GM04504 (cell line): ENCODE measurements at places on chromosomes 1 and 21.

DNA sequence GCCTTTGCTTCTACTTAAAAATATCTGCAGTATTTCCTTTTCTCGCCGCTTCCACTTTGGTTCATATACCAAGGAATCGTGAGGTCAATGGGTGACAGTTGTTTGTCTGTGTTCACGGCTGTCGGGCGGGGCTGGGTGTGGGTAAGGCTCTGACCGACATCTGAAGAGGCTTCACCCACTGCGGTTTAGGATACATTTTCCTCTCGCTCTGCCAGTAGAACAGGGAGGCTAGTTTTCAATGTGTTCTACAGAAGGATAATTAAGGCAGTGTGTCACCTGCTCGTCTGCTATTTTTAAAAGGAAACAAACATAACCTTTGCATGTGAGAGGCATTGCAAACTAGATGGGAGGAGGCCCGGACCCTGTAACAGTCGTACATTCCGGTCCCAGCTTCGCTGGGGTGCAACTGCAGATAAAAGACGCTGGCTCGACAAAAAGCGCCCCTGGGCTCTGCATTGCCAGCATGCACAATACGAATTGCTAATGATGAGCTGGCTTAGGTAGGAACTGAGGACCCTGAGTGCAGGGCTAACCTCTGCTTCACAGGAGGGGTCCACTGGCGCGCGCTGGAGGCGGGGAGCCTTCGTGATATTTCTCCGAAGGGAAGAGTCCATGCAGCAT is 8.5 kb upstream of the ERG start:
- no peak for DNase-seq

DNA sequence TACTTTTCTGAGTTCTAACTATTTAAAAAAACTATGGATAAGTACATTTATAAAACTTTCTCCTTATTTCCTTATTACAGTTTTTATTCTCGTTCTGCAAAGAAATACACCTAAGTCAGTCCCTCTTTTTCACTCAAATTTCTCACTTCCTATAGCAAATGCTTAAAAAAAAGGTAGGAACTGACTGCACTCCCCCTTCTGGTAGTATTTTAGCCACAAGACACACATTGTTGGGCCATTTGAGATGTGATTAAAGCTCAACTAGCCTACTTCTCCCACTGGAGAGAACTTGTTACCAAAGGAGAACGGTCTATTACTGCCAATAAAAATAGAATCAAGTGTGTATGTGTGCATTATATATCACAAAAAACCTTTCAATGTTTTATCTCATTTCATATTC is 521.9 kb upstream of the PRMT6 start:
- no peak for DNase-seq

DNA sequence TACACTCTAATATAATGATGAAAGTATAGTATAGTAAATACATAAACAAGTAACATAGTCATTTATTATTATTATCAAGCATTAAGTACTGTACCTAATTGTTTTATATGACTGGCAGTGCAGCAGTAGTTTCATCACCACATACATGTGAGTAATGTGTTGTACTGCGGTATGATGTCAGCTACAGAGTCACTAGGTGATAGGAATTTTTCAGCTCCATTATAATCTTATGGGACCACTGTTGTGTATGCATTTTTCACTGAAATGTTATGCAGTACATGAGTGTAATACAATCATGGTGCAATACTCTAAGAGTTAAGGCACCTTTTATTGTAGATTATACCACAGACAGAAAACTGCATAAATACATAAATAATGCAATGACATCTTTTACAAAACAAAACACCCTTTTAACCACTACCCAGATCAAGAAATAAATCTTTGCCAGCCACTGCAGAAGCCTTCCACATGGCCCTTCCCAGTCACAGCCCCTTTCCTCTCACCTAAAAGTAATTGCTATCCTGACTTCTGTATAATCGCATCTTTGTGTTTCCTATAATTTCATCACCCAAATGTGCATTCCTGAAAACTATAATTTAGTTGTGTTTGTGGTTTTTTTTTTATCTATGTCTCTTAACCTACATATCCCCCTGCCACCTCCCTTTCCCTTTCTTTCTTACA is 16.3 kb downstream of the ABCD3 start:
- DNase-seq = no peak

DNA sequence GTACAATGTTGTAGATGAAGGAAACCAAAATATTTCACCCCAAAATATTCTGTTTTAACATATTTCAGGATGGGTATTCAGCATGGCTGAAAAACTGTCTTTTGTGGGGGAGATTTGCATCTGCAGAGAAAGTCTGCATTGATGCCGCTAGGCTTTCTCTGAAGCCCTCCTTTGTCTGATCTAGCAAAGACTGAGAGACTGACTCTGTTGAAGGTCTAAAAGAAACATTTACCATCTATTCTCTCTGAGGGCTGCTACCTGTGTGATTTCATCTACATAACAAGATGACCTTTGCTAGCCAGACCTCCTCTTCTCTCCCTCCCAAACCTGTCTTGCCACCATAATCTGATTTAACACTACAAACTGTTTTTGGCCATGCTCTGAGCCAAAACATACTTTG is 12.4 kb upstream of the MT1HL1 start:
- no peak for DNase-seq

- DNase-seq = no peak
These were observed 22.0 kb downstream of the SLC37A1 start for GRCh38 chr21:42535602-42536171.

GRCh38 chr1:173870252-173871075 is 2.3 kb downstream of the ZBTB37 start:
- DNase-seq = no peak

- peak; percentile 68 for DNase-seq
These were observed 79.6 kb downstream of the ST3GAL3 start for GRCh38 chr1:43786960-43787359.

- peak; percentile 3 for DNase-seq
These were observed 115.7 kb downstream of the MAP3K21 start for GRCh38 chr1:233443040-233443760.

GRCh38 chr1:94265906-94266305 is 28.5 kb upstream of the ARHGAP29 start:
- no peak for DNase-seq

DNA sequence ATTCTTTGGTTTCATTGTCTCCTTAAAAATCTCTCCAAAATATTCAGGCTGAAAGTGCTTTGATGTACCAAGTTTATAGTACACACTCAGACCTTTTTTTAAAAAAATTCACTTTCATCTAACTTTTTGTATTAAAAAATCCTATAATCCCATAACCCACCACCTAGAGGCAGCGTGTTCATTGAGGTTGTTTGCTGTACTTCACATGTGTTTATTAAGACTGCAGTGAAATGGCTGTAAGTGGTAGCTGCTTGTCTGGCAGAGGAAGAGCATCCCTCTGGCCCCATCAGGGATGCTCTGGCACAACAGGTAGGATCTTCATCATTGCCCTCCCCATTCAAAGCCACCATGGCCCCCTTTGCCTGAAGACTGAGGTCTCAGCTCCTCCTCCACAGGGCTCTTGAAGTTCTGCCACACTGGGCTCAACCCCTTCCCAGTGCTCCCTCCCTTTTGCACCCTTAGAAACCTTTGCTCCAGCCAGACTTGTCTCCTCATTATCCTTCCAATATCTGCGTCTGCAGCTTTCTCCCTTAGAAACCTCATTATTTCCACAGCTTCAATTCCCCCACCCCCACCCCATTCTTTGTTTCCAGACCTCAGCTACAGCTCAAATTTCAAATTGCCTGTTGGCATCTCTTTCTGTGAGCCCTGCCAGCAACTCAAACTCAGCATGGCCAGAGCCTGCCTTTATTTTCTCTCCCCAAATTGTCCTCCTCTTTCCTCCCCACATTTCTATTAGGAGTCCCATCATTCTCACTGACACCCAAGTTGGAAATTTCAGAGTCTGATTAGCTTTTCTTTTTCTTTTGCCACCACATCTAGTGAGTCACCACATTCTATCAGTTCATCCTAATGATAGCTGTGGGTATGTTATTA is 369.6 kb upstream of the USP24 start:
- DNase-seq = no peak

- no peak for DNase-seq
These were observed 27.9 kb upstream of the HJV start for GRCh38 chr1:146049436-146049835.

DNA sequence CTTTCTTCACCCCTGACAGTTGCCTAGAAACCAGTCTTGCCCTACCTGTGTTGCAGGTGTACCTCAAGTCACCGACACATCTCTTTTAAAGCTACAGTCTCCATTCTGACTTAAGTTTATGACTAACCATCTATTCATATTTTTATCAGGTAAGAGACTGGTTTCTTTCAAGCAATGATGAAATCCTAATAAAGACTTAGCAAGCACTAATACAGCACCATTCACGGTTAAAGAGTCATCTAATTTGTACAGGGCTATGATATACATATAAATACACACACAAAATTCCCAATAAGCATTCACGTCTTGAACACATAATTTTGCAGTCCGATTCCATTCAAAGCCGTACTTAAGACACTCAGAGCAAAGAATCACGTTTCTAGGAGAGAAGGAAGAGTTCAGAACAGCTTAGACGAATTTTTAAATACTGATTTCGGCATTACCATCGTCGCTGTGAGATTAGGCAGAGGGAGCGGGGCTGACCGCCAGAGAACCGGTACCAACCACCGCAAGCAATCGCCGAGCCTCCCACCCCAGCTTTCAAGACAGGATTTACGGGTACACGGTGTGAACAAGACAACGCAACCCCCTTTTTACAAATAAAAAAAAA is 943 bp downstream of the ERRFI1 start:
- no peak for DNase-seq

DNA sequence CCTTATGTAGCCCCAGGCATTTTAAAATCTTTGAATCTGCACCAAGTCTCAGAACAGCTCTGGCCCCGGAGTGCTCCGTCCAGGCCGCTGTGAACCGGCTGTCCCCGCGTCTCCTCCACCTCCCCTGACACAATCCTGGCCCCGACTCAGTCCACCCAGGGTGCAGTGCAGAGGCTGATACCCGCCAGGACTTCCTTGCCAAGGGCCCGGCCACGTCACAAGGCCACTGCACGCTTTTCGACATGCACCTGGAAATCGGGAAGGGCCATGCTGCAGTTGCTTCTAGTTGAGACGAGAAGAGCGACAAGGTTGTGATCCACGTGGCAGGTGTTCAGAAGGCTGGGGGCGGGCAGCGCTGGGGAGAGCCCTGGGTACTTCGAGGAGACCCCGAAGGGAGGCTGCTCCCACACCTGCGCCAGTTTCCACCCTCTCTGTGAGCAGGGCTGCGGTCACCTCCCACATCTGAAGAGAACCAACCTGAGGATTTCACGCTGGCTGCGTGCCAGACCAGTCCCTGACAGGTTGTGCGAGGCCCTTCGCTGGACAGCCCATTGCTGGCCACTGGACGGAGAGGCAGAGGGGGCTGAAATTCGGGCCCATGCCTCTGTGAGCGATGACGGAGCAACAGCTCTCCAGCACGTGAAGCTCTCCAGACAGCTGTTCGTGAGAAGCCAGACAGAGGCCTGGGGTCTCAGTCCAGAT is 6.7 kb downstream of the VWA1 start:
- no peak for DNase-seq

GRCh38 chr1:60069691-60070090 is 3.9 kb downstream of the C1orf87 start:
- no peak for DNase-seq

- DNase-seq = no peak
These were observed 63.3 kb downstream of the AK4 start for GRCh38 chr1:65211331-65211730.

DNA sequence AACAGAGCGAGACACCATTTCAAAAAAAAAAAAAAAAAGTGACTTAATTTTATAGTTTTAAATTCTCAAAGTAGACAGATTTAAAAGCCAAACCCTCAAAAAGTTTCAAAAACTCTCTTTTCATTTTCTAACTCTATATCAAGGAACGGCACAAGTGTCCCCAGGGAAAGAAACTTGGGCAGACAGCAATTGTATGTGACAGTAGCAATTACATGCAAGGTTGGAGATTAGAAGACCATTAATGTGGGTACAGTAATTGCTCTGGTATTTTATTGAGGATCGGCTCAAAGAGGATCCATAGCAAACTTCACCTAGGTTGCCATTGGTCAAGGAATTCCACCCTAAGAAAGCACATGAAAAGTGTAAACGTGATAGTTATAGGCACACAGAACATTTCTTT is 46.2 kb downstream of the ACBD6 start:
- DNase-seq = no peak

- no peak for DNase-seq
These were observed 401.7 kb upstream of the LYPLAL1 start for GRCh38 chr1:218771931-218772330.

- no peak for DNase-seq
These were observed 181.1 kb downstream of the DYRK1A start for GRCh38 chr21:37547615-37548200.

- no peak for DNase-seq
These were observed 34.7 kb upstream of the C1orf115 start for GRCh38 chr1:220655509-220655908.

DNA sequence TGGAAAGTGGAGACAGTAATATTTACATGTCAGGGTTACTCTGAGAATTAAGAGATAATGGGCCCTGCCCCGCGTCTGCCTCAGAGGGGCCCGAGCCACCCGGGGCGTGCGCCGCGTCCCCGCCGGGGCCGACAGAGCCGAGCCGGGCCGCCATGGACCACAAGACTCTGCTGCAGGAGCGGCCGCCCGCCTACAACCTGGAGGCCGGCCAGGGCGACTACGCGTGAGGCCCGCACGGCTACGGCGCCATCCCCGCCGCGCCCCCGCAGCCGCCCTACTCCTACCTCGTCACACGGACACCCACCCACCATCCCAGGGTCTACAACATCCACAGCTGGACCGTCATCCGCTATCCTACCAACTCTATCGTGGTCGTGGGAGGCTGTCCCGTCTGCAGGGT is 35.1 kb upstream of the LRRC39 start:
- no peak for DNase-seq

- DNase-seq = no peak
These were observed 315.3 kb upstream of the C1orf174 start for GRCh38 chr1:4215391-4215790.

GRCh38 chr1:162070094-162070748 is 730 bp downstream of the NOS1AP start:
- DNase-seq = no peak

DNA sequence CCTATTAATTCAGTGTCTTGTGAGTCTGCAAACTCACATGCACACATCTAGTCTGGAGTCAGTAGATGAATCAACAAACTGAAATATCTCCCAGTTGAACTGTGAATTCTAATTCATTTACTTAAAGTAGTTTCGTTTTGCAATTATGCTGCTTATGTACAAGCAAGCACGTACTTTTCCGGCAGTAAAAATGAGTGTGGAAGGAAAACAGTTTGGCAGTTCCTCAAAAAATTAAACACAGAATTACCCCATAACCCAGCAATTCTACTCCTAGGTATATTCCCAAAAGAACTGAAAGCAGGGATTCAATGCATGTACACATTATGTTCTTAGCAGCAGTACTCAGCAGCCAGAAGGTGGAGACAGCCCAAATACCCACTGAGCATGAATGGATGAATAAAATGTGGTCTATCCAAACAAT is 49.3 kb downstream of the GNB1 start:
- no peak for DNase-seq

DNA sequence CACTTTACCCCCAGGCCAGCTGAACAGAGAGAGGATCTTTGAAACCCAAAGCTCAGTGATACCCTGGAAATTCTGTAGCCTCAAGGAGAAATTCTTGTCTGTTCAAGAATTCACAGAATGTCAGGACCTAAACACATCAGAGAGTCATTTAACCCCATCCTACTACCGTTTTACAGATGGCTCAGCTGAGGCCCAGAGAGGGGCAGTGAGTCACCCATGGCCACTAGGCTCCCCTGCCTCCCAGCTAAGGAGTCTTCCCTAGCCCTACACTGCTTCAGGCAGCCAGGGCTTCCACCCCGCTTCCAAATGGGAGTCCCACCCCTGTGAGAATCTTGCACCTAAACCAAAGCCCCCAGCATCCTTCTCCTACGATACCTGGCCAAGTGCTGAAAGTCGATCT is 28.3 kb downstream of the VWA5B1 start:
- DNase-seq = no peak

- DNase-seq = no peak
These were observed 151.6 kb downstream of the TOMM20 start for GRCh38 chr1:234976861-234977680.
